CD4-positive, alpha-beta T cell treated with Interleukin-4 for 4 hours (primary cell): ENCODE measurements at places on chromosomes 13 and 19.

- no peak for DNase-seq
These were observed 212.1 kb downstream of the KCNRG start for GRCh38 chr13:50227361-50227760.

DNA sequence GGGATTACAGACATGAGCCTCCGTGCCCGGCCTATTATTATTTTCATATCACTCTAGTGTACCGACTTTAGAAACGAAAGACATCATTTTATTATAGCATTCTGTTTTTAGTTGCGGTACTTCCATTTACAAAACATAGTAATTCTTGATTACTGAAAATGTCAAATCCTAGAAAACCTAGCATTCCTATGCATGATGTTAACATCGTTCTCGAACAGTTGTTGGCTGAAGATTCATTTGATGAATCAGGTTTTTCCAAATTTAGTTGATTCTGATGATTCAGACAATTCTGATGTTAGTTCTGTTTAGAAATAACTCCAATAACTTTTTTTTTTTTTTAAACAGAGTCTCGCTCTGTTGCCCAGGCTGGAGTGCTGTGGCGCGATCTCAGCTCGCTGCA lies 11.5 kb upstream of the MTRF1 start:
- DNase-seq, result no peak

- DNase-seq, result no peak
These were observed 67.0 kb upstream of the STARD13 start for GRCh38 chr13:33352526-33352925.

- DNase-seq, result no peak
These were observed at the start of gene CEACAM6 for GRCh38 chr19:41755328-41755913. Gene CEACAM6, plus strand, starts transcription at chr19:41755530. Its CDS starts 109 bp downstream, at chr19:41755639.

GRCh38 chr13:72186730-72187422 lies 319.9 kb upstream of the DACH1 start:
- DNase-seq, result no peak

DNA sequence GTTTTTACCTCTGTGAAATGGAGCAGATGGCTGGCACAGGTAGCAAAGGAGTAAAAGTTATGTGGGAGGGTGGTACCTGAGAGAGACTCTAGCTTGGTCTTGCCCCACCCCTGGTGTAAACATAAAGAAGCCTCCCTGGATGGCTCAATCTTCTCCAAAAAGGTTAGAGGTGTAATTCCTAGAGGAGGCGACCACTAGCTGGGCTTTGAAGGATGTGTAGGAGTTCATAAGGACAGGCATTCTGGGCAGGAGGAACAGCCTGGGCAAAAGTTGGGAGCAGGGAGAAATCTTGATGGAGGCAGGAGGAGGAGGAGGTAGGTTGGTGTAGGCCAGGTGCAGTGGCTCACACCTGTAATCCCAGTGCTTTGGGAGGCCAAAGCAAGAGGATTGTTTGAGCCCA lies 7.8 kb upstream of the ICAM4 start:
- no peak for DNase-seq

DNA sequence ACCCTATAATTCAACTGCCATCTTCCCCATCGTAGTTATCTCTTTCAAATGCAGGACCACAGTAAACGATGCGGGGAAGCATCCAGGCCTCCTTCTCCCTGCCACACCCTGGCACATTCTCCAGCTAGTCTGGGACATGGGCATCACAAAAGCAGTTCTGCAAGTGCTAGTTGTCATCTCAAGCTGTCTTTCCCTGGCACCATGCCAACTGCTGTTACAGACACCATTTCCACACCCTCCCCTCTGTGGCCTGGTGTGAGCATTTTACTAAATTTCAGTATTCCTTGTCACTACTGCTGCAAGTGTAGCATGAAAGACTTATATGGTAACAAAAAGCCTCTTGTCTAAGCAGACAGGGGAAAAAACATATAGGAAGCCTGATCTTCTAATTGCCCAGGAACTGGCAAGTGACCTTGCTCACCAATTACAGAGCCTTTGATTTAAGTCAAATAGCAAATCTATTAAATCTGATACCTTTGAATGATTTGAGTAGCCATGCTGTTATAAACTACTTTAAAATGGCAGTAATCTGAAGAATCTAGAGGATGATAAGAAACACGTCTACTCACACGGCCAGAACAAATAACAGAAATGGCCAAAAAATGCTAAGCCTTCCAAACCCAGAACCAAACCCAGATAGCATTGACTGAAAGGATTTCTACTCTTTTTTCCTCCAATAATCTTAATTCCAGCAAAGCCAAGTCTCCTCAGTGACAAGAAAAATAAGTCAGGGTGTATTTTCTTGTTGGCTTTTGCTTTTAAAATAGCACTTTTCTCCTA lies 179.0 kb downstream of the NUFIP1 start:
- DNase-seq, result no peak

- no peak for DNase-seq
These were observed 241.1 kb upstream of the ATXN8OS start for GRCh38 chr13:69866555-69866954.
